ENCODE measurements at places on chromosomes 6 and 20. TPM values are rescaled to one million over a fixed set of nuclear protein-coding genes. Genes with fewer than 3 reads are reported as not detected.

GRCh38 chr6:14639983-14640599, 522.5 kb downstream of the CD83 start:
- H3K4me1 ChIP-seq: peaks cover 23% of the 10 kb centered on the region
- H3K4me3 ChIP-seq: no peak overlapping the region
- DNase-seq: no peak

DNA sequence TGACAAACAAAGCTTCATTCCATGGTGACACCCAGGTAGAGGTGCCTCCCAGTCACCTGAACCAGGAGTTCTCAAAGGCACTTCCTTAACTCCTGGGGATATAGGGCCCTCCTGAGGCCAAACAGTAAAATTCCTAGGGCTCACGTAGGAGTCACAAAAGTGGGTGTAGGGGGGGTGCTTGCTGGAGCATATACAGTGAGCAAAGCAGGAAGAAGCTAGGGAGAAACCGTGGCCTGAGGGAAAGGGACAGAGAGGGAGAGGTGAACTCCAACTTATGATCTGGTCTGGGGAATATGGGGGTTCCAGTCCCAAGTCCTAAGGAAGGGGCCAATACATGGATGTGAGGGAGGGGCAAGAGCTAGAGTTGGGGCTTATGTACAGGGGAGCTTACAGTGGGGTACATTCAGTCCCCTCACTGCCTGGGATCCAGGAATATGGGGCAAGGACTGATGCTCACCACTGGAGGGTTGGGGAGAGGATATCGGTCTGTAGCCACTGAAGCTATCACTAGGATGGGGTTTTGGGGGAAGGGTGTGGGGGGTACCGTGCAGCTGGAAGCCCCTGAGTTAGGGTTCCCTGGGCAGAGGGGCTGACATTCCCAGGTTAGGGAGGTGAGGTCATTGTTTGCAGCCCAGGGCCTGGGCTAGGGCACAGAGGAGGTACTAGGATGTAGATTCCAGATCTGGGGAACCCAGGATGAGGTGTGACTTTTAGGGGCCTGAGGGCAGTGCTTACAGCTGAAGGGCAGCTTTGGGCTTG, 950 bp downstream of the PEDS1 start:
- peak overlapping the region; percentile 89 for H3K27ac ChIP-seq
- H3K4me1 ChIP-seq: peaks cover 44% of the 10 kb centered on the region
- peaks cover 11% of the 10 kb centered on the region for H3K36me3 ChIP-seq

- H3K27ac ChIP-seq: peak overlapping the region; percentile 23
- H3K27me3 ChIP-seq: no peaks in the 10 kb centered on the region
- no peak overlapping the region for H3K4me3 ChIP-seq
- peaks cover 50% of the 10 kb centered on the region for H3K4me1 ChIP-seq
- H3K36me3 ChIP-seq: peaks cover 20% of the 10 kb centered on the region
These were observed 4.9 kb downstream of the HMGA1 start for GRCh38 chr6:34241351-34242215.

DNA sequence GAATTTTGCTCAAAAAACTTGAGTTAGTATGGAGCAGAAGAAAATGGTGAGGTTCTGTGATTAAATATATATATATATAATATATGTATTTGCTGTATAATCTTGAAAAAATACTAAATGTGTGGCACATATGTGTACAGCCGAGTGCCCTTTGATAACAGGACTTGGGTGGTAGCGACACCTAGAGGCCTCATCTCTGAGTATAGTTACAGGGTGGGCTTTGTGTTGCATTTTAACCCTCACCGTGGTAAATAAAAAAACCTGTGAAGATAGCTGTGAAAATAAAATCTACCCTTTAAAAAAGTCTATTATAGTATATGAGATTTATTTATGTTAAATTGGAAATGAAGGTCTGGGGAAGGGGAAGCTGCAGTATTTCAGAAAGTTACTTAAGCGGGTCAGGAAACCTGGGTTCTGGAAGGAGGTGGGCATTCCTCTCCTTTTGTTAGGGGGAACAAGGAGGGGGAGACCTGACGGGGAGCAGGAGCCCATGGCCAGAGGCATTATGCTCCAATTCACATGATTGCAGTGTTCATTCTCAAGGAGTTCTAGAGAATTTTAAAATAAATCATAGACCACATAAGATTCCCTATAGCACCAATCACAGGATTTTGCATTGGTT, 82.7 kb downstream of the SH3BGRL2 start:
- H3K27me3 ChIP-seq: peaks cover 5% of the 10 kb centered on the region
- no peaks in the 10 kb centered on the region for H3K36me3 ChIP-seq

GRCh38 chr20:5535125-5535756, 215.0 kb upstream of the SHLD1 start:
- peaks cover 2% of the 10 kb centered on the region for H3K36me3 ChIP-seq
- no peak overlapping the region for H3K27ac ChIP-seq
- peaks cover 11% of the 10 kb centered on the region for H3K4me1 ChIP-seq
- H3K4me3 ChIP-seq: no peak overlapping the region
- H3K27me3 ChIP-seq: no peaks in the 10 kb centered on the region
- no peak for DNase-seq

GRCh38 chr6:91694016-91694654, 1107.3 kb upstream of the MAP3K7 start:
- H3K27ac ChIP-seq: no peak overlapping the region
- no peak overlapping the region for H3K4me3 ChIP-seq
- no peaks in the 10 kb centered on the region for H3K4me1 ChIP-seq
- H3K27me3 ChIP-seq: no peaks in the 10 kb centered on the region
- no peaks in the 10 kb centered on the region for H3K36me3 ChIP-seq
- DNase-seq: no peak

DNA sequence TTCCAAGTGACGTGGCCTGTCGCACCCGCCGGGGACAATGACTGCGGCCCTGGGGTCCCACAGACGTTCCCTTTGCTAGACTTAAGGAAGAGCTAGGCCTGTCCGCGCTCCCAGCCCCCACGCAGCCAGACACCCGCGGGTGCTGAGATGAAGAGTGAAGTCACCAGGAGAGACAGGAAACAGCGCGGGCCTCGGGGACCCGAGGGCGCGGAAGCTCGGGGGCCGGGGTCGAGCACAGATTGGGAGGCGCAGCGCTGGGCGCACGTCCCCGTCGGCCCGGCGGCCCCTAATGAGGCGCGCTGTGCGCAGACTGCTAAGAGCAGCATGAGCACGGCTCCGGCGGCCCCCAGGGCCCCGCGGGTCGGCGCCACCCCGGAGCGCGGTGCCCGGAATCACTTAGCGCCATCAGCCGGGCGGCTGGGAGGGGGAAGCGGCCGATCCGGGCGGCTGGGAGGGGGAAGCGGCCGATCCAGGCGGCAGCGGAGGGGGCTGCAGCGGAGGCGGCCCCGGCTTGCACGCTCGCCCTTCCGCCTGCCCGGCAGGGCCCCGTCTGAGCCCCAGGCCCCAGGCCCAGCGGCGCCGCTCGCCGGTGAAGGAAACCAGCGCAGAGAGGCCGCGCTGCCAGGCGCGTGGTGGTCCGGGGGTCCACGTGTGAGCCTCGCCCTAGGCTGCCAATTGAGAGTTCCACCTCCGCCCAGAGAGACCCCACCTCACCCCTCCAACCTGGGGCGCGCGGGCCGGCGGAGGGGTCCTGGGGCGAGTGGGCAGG, 8.3 kb upstream of the AVP start:
- peaks cover 20% of the 10 kb centered on the region for H3K4me1 ChIP-seq
- peaks cover 11% of the 10 kb centered on the region for H3K27me3 ChIP-seq
- H3K27ac ChIP-seq: peak overlapping the region; percentile 97

GRCh38 chr20:34791289-34792020, 34.0 kb downstream of the NCOA6 start:
- no peak overlapping the region for H3K4me3 ChIP-seq
- peaks cover 5% of the 10 kb centered on the region for H3K36me3 ChIP-seq
- H3K27me3 ChIP-seq: no peaks in the 10 kb centered on the region

DNA sequence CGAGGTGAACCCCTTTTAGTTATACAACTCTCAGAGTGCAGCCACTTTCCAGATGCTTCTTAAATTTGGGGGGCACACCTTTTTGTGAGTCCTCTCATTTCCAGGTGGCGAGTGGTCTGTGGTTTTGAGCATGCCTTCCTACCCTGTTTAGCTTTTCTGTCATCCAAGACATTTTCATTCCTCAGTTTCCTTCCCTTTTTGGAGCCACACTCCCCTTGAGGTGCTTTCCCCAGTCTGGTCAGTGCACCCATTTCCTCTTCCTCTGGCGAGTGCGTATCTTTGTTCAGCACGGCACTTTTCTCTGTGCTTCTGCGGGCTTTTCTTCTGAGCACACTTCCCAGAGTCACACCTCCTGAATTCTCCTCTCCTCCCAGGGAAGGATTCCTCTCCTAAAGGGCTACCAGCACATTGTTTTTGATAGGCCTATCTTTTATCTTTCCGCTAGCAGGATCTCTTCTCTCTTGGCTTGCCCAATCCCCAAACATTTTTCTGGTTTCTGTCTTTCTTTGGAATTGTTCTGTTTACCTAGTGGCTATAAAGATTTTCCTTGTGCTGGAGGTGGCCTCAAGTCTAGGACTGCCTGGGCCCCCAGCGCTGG, 1.4 kb downstream of the PHF20 start:
- H3K4me1 ChIP-seq: peaks cover 54% of the 10 kb centered on the region
- no peaks in the 10 kb centered on the region for H3K27me3 ChIP-seq

The MTG2 gene
- total RNA-seq: 39.5 TPM

The SLC17A3 gene
- 0.23 TPM for total RNA-seq
